ELR (cell line): ENCODE measurements at places on chromosomes 7 and 10.

DNA sequence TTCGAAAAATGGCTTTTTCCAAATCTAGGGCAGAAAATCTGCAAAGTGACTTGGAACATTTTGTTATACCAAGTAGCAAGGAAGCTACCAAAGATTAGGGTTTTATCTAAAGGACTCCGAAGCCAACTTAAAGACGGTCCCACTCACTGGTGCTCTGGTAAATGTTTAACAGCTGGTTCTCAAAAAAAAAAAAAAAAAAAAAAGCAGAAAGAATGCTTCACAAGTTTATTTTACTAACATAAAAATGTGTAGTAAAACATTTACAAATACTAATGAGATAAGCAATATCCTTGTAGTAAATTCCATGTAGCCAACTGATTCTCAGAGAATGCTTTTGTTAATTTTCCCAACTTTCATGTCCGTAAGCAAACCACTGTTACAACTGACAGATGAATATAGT is 38.4 kb downstream of the TAF3 start:
- DNase-seq = no peak

DNA sequence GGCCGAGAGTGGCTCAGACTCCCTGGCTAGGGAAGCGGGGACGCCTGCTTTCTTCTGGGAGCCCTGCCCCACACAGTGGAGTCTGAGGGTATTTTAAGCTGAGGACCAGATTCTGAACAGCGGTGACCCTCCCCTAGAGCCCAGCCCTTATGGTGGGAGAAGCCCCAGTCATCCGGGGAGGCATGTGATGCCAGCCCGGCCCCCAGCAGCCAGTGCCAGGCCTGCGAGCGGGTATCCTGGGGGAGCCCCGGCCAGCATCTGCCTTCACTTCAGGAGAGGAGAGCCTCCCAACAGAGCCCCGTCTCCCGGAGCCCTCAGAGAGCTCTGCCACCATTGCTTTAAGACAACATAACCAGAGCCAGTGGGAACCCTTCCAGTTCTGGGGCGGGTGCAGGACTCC is 41.5 kb upstream of the DNAJB6 start:
- DNase-seq = no peak

GRCh38 chr7:37729181-37729580 is 45.6 kb downstream of the GPR141 start:
- DNase-seq = no peak

GRCh38 chr10:94631077-94631875 is 52.3 kb upstream of the CYP2C18 start:
- no peak for DNase-seq

DNA sequence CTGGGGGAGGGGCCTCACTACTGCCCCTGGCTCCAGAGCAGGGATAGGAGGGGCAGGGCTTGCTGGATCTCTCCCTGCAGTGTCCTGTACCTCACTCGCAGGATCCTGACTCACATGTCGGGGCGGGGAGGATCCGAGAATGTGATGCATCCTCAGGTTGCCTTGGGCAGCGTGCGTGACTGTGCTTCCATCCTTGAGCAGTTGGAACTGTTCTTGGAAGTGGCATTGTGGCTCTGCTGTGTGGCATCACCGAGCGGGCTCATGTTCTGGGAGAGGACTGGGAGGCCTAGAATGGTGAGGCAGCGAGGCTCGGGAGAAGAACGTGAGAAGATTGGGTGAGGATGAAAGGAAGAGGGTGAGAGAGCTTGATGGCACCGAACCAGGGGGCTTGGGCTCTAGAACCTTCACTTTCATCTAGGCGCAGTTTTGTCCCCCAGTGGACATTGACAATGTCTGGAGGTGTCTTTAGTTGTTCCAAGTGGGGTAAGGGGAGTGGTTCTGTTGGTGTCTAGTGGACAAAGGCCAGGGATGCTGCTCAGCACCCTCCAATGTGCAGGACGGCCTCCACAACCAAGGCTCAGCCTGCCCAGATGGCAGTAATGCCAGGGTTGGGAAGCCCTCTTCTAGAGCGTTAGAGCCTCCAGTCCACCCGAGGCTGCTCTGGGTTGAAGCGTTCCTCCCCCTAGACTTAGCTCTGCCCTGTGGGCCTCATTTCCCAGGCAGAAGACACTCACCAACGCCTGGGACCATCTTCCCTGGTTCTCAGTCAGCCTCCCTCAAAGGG is 8.4 kb downstream of the RARRES2 start:
- no peak for DNase-seq

DNA sequence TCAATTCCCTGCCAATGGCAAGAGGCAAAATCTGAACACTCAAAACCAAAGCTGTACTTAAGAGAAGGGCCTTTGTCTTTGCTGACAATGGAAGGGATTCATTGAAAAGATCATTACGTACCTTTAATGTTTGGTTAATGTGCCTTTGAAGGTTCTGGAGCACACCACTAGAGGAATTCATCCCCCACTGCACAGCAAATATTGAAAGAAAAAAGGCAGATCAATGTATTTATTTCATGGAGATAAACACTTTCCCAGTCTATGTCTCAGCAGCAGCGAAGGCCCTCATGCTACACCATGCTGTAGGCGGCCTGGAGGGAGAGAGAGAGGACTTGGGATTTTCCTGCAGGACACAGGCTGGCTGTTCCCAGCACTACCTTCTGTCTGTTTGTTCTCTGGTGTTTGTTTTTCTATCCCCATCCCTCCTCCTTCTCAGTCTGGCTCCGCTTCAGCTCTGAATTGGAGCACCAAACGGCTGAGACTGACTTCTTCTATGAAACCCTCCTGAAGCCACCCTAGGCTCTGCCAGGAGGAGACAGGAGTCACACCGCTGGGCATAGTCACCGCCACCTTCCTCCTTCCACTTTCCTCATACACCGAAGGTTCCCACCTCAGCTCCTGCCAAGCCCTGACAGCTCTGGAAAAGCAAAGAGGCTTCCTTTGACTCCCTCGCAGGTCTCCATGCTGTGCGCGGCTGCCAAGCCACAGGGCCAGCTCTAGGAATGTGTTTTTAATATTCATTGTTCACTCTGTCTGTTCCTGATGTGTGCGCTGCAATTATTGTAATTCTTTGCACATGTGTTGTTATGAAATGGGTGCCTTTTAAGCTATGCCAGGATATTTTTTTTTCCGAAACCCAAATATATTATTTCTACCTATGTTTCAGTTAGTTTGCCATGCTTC is 301.5 kb downstream of the FZD1 start:
- no peak for DNase-seq

- no peak for DNase-seq
Observed at GRCh38 chr7:74498996-74499834, 45.5 kb downstream of the GTF2IRD1 start.

DNA sequence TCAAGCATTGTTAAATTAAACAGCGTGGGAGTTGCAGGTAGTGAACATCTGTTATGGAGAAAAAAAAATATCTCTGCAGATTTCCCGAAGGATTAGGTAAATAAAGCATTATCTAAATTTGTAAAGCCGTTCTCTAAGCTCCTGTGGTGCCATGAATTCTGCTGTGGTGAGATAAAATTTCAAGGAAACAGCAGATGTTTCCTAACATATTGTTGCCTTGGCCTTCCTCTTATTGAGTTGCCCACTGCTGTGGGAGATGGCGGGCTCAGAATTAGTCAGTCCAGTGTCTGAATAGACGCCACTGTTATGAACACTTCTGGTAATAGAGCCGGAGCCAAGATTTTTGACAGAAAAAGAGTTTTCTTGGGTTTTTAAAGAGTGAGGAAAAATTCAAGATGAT is 82.6 kb upstream of the ELMO1 start:
- no peak for DNase-seq

- no peak for DNase-seq
Observed at GRCh38 chr7:95432606-95433005, 2.2 kb downstream of the PON2 start.

DNA sequence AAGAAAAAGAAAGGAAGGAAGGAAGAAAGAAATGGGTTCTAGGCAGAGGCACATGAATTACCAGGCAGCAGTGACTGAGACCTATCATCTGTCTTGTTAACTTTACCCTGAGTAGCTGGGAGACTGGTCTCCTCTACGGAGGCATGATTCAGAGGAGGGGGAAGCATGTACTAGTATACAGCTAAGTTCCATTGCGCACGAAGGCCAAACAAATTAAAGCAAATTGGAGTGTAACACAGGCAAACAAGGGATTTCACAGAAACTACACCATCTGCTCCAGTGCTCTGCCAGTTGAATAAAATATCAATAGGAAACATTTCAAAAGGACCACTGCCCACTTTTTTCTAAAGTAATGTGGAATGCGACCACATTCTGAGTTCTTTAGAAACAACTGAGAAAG is 65.9 kb upstream of the RSU1 start:
- no peak for DNase-seq

GRCh38 chr10:133186416-133187090 is 26.5 kb downstream of the KNDC1 start:
- DNase-seq = no peak

DNA sequence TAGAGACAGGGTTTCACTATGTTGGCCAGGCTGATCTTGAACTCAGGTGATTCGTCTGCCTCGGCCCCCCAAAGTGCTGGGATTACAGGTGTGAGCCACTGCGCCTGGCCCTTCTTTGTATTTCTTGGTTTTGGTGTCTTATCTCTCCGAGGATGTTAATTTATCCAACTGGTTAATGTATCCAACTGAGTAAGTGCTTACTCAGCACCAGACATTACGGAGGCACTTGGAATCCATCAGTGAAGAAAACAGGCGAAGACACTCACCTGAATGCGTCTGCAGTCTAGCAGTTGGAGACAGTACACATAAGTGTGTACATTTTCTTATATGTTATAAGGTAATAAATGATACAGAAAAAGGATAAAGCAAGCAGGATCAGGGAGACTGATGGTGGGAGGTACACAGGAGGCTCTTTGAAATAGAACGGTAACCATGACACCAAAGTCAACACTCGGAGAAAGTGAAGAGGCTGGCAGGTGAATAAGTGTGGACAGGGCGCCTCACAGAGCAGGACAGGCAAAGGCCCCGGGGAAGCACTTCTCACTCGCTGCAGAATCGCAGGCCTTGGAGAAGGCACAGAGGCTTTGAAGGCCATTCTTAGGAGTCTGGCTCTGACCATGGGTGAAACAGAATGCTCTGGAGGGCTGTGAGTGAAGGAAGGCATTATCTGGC is 73.1 kb downstream of the LANCL2 start:
- DNase-seq = no peak

GRCh38 chr7:25694699-25695098 is 457.3 kb upstream of the NFE2L3 start:
- DNase-seq = no peak

DNA sequence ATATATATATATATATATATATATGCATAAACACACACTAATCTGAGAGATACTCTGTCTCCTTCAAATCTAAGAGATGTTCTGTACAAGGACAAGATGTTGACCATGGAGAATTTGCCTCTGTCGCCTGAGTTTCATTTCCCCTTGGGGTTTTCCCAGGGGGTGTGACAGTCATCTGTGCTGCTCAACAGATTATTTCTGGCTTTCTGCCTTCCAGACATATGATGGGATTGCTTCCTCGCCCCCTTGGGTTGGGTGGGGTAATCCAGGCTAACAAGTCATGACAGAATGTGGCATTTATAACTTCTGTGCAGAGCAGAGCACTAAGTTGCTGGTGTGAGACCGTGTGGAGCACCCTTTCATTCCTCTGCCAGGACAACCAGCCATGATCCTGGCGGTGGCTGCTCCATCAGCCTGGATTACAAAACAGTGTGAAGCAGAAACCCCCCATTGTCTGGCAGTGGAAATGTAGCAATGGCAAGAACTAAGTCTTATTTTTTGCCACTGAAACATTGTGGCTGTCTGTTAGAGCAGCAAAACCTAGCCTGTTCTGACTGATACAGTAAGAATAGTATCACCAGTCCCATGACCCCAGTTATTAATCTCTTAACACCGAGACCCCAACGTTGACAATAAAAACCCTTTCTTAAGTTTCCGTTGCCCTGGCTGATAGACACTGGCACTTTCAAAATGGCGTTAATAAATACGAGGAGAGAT is 13.7 kb upstream of the USP6NL start:
- DNase-seq = no peak

GRCh38 chr10:59905731-59906416 is 482 bp downstream of the CCDC6 start:
- DNase-seq = no peak

- DNase-seq = peak; percentile 21
Observed at GRCh38 chr10:29119374-29119773, 169.5 kb upstream of the LYZL1 start.

- no peak for DNase-seq
Observed at GRCh38 chr10:34850558-34850957, 35.5 kb upstream of the PARD3 start.

- DNase-seq = peak; percentile 43
Observed at GRCh38 chr10:63003816-63004453, 129.2 kb upstream of the NRBF2 start.

DNA sequence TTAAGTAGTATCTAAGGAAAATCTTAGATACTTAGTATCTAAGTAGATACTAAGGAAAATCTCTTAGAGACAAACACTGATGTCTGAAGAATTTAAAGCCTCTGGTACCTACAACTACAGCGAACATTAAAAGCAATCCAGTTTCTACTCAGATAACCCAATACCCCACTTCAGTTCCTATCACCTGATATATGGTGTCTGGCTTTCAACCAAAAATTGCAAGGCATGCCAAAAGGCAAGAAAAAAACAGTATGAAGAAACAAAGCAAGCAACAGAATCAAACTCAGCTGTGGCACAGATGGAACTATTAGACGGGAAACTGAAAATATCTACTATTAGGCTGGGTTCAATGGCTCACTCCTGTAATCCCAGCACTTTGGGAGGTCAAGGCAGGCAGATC is 31.1 kb downstream of the ARHGAP12 start:
- no peak for DNase-seq
